ENCODE measurements at places on chromosomes 6 and 20.

DNA sequence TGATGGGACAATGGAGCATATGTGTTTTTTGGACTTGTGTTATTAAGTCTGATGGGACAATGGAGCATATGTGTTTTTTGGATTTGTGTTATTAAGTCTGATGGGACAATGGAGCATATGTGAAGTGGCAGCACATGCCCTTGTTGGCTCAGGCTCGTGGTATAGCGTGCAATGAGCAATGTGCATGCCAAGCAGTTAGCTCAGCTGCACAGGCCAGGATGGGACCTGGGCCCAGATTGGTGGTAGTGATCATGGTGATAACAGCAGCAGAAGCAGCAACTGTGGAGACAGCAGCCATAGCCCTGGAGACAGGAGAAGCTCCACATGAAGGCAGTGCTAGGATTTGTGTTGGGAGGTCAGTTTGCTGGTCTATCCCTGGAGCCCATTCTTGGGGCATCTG, 61.1 kb downstream of the IL20RA start:
- no peak for DNase-seq

- no peak for DNase-seq
Measured at GRCh38 chr6:149454346-149454848, 30.4 kb downstream of the ZC3H12D start.

DNA sequence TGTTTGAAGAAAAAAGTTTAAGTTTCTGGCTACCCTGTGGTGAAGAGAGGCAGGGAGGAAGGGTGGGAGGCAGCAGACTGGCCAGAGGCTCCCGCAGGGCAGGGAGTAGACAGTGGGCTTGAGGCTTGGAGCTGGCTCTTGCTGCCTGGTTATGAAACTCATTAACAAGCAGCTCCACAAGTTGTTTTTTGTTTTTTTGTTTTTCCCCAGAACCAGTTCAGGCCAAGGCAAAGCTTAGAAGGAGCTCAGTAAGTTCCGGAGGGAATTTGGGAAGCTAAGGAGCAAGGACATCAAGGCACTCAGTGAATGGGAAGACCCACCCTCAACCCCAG, 4.0 kb downstream of the DLL1 start:
- no peak for DNase-seq

DNA sequence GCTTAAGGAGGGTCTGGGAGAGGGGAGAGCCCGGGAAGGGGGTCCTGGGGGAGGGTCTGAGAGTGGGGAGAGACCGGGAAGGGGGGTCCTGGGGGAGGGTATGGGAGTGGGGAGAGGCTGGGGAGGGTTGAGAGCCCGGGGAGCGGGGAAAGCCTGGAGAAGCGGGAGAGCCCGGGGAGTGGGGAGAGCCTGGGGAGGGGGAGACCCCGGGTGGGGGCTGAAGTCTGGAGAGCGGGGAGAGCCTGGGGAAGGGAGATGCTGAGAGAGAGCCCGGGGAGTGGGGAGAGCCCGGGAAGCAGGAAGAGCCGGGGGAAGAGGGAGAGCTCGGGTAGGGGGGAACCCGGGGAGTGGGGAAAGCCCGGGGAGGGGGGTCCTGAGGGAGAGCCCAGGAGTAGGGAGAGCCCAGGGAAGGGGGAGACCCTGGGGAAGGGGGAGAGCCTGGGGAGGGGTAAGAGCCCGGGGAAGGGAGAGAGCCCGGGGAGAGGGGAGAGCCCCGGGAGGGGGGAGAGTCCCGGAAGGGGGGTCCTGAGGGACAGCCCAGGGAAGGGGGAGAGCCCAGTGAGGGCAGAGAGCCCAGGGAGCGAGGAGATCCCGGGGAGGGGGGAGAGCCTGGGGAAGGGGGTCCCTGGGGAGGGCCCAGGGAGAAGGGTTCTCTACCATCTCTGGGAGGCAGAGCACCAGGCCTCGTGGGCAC, 148.5 kb downstream of the SYNDIG1 start:
- DNase-seq, result no peak

DNA sequence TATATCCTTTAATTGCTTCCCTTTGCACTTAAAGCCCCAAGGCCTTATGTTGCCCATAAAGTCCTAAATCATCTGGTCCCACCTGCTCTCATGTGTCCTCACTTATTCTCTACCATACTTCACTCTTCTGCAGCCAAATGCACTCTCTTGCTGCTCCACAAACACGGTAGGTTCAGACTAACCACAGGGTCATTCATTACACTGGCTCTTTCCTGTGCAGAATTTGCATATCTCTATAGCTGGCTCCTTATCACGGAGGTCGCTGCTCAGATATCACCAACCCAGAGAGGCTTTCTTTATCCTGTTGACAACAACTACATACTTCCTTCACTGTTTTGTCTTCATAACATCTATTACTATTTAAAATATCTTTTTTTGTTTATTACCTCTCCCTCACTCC, 86.8 kb downstream of the MOXD1 start:
- DNase-seq, result no peak

DNA sequence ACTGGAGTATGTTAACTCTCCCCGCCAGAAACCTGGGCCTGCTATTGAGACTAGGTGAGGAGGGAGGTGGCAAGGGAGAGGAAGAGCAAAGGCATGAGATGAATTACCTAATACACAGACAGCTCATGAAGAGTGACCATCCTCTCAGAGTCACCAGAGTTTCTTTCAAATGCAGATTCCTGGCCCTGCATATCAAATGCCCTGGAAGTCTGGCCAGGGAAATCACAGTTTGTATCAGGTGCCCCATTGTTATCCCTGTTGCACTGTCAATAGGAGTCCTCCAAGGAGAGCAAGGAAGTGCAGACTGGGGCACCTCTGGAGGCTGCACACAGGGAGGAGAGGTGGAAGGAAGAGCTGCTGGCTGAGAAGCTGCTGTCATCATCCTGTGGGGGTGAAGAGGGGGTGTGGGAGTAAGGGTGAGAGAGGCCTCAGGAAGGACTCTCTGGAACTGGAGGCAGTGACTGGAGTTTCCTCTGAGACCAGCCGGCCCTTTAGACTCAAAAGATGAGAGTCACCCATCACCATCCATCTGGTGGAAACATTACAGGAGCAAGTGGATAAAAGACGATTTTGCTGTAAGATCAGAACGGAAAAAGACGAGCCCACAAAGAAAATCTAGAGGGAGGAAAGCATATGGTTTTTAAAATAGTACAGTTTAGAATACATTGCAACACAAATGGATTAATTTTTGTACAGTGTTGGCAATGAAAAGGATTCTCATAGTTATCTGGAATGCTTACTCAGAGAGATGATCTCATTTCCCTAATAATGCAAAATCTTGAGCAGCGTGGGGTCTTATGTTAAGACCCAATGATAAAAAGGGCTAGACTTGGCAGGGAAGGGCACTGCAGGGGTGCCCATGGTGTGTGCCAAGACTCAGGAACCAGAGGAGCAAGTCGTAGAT, 268.1 kb downstream of the UST start:
- DNase-seq, result no peak

- no peak for DNase-seq
Measured at GRCh38 chr6:25434921-25435320, 155.7 kb downstream of the CARMIL1 start.

GRCh38 chr6:42104095-42104803, 38.2 kb downstream of the C6orf132 start:
- DNase-seq, result peak; percentile 63

DNA sequence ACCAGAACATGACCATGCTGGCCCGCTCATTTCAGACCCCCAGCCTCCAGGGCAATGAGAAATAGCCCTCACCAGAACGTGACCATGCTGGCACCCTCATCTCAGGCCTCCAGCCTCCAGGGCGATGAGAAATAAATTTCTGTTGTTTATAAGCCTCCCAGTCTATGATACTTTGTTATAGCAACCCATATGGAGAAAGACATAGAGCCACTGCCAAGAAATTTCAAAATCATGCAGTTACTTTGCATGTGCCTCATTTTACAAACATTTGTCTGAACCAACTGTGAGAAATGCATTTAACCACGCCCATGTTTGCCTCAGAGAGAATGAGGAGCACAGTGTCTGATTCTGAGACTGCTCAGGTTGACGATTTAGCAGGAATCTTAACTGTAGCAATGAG, 15.5 kb downstream of the CYP39A1 start:
- no peak for DNase-seq

DNA sequence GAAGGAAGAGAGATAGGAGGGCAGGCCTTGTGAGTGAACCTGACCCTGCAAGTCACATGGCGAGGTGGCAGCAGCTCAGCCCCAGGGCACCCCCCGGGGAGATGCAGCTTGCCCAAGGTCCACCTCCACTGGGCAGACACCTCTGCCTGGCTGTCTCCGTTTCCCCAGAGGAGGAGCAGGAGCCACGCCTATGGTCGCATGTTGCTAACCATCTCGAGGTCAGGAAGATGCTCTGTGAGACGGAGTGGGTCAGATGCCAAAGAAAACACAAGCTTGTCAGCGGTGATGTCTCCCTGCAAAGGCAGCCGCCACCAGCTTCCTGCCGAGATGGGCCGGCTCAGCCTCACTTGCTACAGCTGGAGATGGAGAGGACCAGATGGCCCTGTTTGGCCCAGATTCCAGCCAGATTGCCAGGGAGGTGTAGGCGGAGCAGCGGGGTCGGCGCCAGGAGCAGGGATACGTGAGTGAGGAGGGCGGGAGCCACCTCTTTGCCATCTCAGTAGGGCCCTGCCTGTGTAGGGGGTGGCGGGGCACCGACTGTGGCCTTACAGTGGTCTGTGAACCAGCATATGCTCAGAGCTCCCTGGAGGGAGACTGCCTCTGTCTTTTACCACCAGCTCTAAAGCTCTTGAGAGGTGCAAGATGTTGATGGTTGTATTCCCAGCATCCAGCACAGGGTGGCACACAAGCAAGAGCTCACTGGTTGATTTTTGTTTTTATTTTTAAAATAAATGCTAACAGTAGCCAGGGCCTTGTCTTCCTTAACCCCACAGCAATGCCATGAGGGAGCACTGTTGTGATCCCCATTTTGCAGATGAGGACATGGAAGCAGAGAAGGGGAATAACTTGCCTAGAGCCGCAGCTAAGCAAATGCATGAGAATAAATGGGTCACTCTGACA, 42.9 kb upstream of the FAM83D start:
- no peak for DNase-seq

GRCh38 chr6:11608600-11609323, 71.2 kb downstream of the TMEM170B start:
- DNase-seq, result no peak

- DNase-seq, result no peak
Measured at GRCh38 chr6:129485746-129486145, 224.2 kb downstream of the ARHGAP18 start.

GRCh38 chr6:3869284-3869631, 20.1 kb downstream of the FAM50B start:
- DNase-seq, result no peak

DNA sequence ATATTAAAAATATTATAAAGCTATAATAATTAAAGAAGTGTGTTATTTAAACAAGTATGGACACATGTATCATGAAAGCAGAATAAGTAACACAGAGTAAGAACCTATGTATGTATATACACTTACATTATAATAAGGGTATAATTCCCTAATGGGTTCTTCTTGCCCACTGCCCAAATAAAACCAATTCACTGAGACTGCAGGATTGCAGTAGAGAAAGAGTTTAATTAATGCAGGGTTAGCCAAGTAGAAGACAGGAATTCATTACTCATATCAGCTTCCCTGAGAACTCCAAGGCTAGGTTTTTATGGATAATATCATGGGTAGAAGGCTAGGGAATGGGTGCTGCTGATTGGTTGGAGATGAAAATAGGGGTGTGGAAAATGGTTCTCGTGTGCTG, 53.8 kb upstream of the SAMD3 start:
- no peak for DNase-seq

DNA sequence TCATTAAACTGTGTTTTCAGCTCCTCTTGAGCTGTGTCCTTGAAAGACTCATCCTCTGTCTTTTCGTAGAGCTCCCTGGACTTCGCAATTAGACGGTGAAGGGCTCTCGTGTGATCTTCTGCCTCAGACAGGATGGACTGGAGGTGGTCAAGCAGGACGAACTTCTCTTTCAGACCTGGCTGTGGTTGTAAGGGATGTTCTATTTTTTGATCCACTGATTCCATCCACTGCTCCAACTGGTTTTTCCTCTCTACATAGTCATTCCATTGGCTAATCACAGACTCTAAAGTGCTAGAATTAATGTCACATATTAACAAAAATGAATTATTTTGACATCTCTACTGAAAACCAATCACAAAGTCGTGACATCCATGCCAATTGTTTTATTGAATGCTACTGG, 250.1 kb downstream of the SYNE1 start:
- no peak for DNase-seq

GRCh38 chr20:4571759-4572531, 149.8 kb upstream of the PRND start:
- no peak for DNase-seq

DNA sequence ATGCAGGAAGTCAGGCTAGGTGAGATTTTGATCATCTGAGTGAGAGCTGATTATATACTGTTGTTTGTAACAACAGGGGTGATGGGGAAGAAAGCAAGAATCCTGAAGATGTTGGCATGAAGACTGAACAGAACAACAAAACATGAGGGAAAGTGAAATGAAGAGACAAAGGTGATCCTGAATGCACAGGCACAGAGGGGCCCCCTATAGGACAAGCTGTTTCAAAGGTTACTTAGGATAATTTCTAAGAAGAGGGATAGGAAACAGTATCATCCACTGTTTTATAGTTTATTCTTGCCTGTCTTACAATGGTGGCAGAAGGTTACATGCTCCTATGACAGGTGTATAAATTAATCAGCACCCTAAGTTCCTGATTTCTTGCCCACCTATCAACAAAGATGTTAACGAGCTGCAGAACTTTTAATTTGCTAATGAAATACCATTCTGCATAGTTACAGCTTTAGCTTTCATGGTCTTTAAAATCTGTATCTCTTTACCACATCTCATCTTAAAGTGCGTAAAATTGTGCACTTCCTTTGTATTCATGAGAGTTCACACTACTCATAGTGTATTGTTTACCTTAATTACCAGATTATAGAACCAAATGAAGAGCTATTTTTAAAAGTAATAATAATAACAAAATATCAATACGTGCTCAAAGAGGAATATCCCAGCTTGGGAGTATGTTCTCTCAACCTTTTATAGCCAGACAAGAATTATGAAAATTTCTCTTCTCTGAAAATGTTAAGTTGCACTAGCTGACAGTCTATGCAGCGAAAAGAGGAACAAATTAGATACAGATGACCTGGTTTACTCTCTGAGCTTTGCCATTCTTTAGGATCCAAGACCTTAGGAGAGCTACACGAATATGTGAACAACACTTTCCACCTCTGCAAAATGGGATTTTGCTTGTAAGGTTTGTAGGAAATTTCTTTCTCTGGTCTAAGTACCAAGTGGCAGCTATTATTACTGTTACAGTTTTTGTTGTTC, 192.5 kb downstream of the EDN1 start:
- DNase-seq, result no peak

GRCh38 chr6:138404666-138405337, 779 bp downstream of the HEBP2 start:
- peak; percentile 24 for DNase-seq

DNA sequence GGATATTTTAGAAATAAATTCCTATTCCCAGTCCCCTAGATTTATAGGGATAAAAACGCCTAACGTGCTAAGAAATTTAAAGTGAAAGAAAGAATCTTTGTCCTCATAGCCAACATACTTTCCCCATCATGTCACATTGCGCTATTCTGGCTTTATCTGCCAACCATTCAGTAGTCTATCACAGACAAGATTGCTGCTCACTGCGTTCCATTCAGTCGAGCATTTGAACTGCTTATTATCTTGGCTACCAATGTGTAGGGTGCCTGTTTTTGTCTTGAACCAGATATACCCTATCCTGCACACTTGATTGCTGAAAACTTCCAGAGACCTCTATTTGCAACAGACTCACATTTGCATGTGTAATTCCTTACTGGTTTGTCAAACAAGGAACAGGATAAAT, 751.5 kb downstream of the EPHA7 start:
- no peak for DNase-seq

GRCh38 chr6:157586088-157586414, 205.1 kb downstream of the ZDHHC14 start:
- no peak for DNase-seq
